Heart right ventricle (tissue), 16 donors: ENCODE measurements at places on chromosomes 3 and 15. TPM values are rescaled to one million over a fixed set of nuclear protein-coding genes. Genes with fewer than 3 reads are reported as not detected.

TRAT1 gene
- not detected for total RNA-seq

PLSCR2 gene
- not detected for total RNA-seq

GOLGA6L7 gene
- not detected for total RNA-seq

EPHA6 gene
- 0.86 TPM for total RNA-seq

GUCA1C gene
- total RNA-seq: 4.5 TPM

SUSD5 gene
- total RNA-seq: 1.4 TPM

DTWD1 gene
- 15.1 TPM for total RNA-seq

EFCAB12 gene
- 0.15 TPM for total RNA-seq

PLCH1 gene
- 0.25 TPM for total RNA-seq

CYP11A1 gene
- total RNA-seq: 3.6 TPM

INO80 gene
- 12.7 TPM for total RNA-seq

TBC1D21 gene
- not detected for total RNA-seq

PPP1R14D gene
- total RNA-seq: not detected

DNAJB8 gene
- total RNA-seq: not detected

CCR8 gene
- total RNA-seq: not detected

LCTL gene
- total RNA-seq: not detected

SLC2A2 gene
- total RNA-seq: not detected

COX17 gene
- 175 TPM for total RNA-seq

ZNF80 gene
- total RNA-seq: not detected

IL5RA gene
- total RNA-seq: 0.97 TPM

LYZL4 gene
- not detected for total RNA-seq

TBC1D5 gene
- total RNA-seq: 30.9 TPM

MAGEF1 gene
- 31.2 TPM for total RNA-seq

CLDND1 gene
- total RNA-seq: 99.6 TPM

NR2F2 gene
- total RNA-seq: 18.7 TPM

TM4SF1 gene
- 105 TPM for total RNA-seq

TTLL13 gene
- total RNA-seq: 0.23 TPM

LRRC15 gene
- total RNA-seq: 0.21 TPM

LRRC31 gene
- total RNA-seq: not detected

CHRNA3 gene
- total RNA-seq: not detected

ZNF502 gene
- total RNA-seq: 3.7 TPM

KBTBD8 gene
- total RNA-seq: 8.7 TPM

ANKRD34C gene
- 0.10 TPM for total RNA-seq

APOD gene
- total RNA-seq: 104 TPM

STAC gene
- total RNA-seq: 0.22 TPM

ZNF501 gene
- 5.0 TPM for total RNA-seq

B2M gene
- total RNA-seq: 1,131 TPM

UBA7 gene
- 25.3 TPM for total RNA-seq

RARB gene
- total RNA-seq: 21.7 TPM

CD86 gene
- 0.96 TPM for total RNA-seq

KLHL6 gene
- total RNA-seq: 0.89 TPM

ESYT3 gene
- 0.87 TPM for total RNA-seq

CMC1 gene
- 29.8 TPM for total RNA-seq

ZNF385D gene
- total RNA-seq: 3.0 TPM

IMPG2 gene
- total RNA-seq: 0.21 TPM

CSPG4 gene
- total RNA-seq: 10.9 TPM

SAMMSON gene
- not detected for total RNA-seq

SPATA12 gene
- not detected for total RNA-seq

ST3GAL6 gene
- 80.7 TPM for total RNA-seq

SI gene
- not detected for total RNA-seq

C3orf80 gene
- total RNA-seq: not detected

IQCF5 gene
- total RNA-seq: not detected

GOLGA8S gene
- total RNA-seq: 0.42 TPM
